ENCODE measurements at places on chromosomes 5 and 9.

DNA sequence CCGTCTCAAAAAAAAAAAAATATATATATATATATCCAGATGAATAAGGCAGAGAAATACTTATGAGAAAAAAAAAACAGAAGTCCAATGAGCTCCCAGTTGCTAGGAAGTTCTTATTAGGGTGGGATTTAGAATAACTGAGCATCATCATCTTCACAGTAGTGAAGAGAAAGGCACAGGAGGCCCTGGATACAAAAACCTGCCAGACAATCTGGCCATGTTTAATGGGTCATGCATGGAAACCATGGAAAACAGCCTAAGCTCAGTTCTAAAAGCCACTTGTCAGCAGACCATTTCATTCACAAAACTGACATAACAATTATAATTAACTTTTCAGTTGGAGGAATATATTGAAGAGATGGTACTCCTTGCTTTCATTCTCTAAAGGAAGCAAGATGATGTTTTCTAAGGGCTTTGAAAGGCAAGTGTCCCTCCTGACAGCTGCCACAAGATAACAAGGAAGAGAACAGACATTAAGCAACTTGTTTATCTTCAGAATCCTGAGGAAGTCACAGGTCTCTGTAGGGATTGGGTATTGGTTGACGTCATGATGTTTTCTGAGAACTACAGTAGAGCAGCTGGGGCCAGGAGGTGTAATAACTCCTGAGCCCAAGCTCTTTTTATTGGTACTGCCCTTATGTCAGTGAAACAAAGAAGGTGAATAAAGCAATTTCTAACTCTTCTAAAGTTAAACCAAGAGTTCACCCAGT, 463.1 kb downstream of the DMAC1 start:
- no peak for DNase-seq

DNA sequence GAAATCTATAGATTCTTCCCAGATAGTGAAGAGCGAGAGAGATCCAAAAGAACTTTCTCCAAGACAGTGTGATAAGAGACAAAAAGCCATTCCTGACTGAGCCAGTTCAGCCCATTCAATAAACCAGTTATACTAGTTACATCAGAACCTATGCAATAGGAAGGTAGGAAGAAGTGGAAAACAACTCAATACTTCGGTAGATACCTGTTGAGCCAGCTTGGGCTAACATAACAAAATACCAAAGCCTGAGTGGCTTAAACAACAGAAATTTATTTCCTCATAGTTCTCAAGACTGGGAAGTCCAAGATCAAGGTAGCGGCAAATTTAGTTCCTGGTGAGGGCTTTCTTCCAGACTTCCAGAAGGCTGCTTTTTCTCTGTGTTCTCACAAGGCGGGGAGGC, 214.5 kb upstream of the GRAMD2B start:
- no peak for DNase-seq

DNA sequence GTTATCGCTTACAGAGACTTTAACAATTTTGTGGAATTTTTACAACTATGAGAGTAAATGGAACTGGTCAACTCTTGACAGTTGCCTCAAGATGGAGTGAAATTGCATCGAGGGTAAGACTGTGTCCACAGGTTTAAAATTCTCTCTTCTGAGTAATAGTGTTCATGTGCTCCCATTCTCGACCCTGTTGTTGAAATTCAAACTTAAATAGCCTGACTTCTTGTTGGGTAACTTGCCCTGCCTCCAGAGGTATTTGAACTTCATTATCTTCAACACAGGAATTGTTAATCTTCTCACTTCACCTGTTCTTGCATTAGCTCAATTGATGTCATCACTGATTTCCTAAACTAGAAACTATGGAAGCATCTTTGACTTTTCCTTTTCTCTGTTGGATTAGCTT, 77.5 kb downstream of the PIP5K1B start:
- no peak for DNase-seq

DNA sequence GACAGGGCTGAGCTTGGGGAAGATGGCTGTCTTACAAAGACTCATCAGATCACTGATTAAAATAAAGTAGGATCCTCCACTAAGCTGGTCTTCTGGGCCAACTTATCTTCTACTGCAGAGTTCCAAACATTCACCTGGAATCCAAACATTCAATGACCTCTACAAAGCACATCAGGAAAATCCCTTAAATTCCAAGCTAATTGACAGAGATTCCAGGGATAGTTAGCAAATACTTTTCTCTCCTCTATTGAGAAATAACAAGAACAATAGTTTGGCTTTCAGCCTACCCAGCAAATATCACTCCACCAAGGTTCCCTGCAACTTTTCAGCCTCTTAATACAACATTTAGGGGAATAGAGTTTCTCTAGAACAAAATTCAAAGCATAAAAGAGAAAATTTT, 140.6 kb upstream of the LIFR start:
- DNase-seq = no peak

- DNase-seq = no peak
These were observed 80.8 kb upstream of the IL12B start for GRCh38 chr5:159411115-159411514.

DNA sequence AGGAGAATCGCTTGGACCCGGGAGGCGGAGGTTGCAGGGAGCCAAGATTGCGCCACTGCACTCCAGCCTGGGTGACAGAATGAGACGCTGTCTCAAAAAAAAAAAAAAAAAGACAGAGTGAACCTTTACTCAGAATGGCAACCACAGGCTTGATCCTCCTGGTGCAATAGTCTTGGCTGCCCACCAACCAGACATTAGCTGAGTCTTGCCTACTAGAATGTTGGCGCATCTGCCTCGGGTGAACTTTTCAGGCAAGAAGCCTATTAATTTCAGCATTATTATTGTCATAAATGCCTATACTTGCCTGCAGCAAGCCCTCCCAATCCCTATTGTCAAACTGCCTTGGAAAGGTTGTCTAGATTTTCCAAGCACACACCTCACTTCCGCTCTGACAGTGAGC, 4.2 kb downstream of the SERINC5 start:
- DNase-seq = no peak

DNA sequence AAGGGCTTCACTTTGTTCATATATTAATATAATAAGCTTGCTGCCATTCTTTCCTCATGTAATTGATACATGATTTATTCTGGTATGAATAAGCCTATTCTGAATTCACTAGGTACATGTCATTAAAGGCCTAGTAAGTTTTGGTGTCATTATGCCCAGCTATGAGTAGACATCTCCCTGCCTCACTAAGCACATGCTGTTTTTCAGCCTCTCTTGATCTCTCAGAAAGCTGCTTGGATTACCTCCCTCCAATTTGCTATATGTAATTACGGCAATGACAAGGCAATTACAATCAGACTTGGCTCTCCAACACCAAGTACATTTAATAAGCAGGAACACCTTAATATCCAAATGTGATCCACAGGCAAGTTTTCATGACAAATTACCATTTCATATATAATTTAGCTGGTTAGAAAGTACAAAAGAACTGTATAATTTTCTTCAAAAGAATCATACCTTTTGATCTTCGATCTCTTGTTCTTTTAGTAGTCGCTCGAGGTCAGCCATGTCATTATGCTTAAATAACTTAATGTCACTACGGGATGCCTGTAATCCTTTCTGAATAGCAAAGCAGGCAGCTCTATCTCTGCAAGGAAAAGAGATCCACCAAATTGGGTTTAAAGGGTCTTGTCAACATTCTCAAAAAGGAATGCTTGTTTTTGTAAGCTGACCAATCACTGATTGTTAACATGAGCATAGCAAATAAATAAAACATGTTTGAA, 56.3 kb downstream of the SPTLC1 start:
- DNase-seq = no peak

DNA sequence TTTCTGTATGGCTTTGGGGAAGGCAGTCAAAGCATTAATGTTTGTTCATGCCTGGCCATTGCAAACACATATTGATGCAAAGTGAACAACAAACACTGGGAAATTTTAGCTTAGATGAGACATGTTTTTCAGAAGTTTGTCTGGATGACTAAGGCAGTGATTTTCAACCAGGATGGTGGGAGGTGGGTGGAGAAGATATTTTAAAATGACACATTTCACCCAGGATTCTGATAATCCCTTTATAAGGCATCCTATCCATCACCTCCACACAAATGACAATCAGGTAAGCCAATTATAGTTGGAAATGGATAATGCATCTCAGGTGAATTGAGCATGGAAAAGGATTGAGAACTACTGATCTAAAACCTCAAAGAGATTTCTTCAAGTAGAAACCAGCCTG, 57.4 kb upstream of the SV2C start:
- no peak for DNase-seq

DNA sequence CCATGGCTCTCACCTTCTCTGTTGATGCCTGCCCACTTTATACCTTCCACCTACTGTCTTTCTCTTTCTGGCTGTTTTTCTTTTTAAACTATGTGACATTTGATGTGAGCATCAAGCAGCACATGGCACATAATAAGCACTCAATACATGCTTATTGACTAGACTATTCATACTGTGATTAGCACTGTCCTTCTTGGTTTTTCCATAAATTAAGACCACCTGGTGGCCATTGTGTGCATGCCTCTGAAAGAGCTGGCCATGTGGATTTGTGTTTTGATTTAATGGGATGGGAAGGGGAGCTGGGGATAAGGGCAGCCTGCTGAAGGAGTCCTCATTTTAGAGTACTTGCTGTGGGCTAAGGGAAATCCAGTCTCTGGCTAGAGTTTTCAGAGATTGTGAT, 79.4 kb downstream of the ARHGEF28 start:
- no peak for DNase-seq

DNA sequence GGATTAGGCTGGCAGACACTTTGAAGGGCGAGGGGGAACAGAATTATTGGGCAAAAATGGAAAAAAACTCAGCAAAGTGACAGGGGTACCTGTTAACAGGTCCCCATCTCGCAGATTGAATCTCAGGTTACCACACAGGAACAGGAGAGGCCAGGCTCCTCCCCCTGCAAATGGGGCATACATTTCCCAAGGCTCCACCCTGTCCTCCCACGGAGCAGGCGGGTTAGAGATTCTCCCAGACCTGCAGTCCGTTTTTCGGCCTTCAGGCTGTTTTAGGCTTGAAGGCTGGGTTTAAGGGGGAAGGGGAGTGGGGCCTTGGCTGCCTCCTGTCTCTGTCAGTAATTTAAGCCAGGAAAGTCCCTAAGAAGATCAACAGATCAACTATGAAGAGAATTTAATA, 42.7 kb downstream of the LRRC70 start:
- no peak for DNase-seq

DNA sequence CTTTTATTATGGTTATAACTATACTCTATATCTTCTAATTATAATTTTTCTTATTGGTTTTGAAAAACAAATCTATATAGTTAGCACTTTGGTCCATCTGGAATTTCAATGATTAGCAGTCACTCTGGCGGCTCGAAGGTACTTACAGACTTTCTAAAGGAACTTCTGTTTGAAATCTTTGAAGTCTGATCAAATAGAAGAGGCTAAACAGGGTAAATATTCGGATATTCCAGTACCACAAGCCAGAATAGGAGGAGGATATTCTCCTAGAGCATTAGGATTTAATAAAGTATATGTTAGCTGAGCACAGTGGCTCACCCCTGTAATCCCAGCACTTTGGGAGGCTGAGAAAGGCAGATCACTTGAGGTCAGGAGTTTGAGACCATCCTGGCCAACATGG, 38.7 kb upstream of the HSD17B3 start:
- no peak for DNase-seq

- no peak for DNase-seq
These were observed 97.8 kb downstream of the MPDZ start for GRCh38 chr9:13181652-13182051.

DNA sequence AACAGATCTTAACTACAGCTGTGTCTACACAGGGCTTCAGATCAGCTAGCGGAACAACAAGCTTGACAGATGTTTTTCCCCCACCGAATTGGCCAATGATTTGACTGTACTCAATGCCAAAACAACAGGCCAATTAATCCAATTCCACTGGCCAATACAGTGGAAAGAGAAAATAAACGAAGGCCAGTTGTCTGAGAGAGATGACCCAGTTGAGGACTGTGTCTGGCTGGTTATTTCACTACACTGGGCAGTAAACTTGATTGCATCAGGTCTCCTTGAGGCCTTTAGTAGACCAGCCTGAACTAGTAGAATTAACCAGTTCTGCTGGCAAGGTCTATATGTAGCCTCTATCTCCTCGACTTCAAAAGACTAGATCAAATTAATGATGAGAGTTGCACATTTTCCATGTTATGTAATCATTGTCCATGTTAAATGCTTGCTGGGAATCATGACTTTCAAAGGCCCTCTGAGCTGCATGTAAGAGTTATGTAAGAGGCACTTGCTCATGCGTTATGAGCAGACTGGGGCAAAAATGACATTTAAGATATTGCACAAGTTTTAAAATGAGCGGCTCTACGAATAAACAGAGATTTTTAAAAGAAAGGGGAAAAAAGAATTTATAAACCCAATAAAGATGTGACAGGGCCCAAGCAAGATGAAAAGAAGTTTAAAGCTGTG, 28.3 kb downstream of the SMIM23 start:
- no peak for DNase-seq

DNA sequence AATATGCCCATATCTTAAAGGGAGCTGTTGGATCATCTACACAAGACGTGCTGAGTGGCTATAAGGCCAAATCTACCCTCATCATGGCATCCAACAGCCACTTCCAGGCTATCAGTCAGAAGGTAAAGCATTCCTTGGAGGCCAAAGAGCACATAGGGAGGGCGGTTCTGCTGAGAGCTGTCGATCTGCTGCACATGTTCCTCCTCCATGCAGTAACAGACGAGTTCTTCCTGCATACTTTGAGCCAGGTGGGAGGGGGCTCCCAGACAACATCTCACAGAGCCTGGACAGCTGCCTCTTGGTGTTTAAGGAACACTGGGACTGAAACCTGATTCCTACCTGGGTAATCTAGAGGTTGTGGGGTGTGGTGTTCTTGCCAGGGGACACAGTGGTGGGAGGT, 93.3 kb upstream of the RAI14 start:
- DNase-seq = no peak

DNA sequence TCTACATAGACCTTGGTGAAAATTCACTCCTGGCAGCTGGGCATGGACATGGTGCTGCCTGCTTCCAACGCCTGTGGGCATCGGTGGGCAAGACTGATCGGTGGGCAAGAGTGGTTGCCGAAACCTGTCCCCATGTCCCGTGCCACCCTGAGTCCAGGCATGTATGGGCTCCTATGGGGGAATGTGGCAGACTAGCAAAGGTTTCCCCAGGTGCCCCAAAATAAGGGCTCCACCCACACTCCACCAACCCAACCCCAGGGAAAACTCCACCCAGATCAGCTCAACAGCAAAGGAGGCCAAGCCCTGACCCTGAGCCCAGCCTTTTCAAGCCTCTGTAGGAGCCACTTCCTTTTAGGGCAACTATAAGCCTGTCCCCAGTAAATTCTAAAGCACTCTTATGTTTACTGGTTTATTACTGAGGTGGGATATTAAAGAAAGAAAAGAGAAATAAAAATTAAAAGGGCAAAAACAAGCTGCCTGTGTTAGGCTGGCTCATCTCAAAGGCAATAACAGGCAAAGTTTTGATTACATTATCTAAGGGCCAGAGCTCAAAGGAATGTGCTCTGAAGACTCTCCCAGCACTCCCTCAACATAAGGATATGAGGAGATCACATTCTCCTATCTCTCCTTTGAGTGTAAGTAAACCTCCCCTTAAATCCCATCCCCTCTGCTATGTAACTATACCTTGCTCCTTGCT, 8.9 kb upstream of the SPATA31E1 start:
- no peak for DNase-seq

GRCh38 chr9:134225186-134225585, 60.8 kb upstream of the RNU6ATAC start:
- DNase-seq = no peak

- DNase-seq = no peak
These were observed 8.8 kb downstream of the PRXL2C start for GRCh38 chr9:96646081-96646991.

- no peak for DNase-seq
These were observed 24.7 kb upstream of the IFNE start for GRCh38 chr9:21506626-21507482.

GRCh38 chr9:70519912-70520724, 105.7 kb upstream of the KLF9 start:
- DNase-seq = no peak

GRCh38 chr5:149799119-149799623, 69.1 kb downstream of the PPARGC1B start:
- DNase-seq = no peak
